ENCODE measurements at places on chromosomes 4 and X.

DNA sequence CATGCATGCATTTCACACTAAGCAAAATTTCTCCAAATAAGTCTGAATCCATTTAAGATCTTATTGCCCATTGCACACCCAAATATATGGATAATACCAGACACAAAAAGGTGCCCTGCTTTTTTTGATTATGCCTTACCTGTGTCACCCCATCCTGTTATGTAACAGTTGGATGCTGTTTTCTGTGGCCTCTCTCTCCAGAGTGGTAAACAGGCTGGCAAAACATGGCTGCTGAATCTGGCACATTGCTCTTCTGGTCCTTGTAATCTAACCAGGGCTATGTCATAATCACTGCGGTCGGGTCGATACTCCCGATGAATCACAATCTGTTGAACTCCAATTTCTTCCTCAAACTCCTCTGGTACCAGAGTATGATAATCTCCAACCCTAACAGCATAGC, 70.1 kb downstream of the PRSS12 start:
- DNase-seq, result no peak

DNA sequence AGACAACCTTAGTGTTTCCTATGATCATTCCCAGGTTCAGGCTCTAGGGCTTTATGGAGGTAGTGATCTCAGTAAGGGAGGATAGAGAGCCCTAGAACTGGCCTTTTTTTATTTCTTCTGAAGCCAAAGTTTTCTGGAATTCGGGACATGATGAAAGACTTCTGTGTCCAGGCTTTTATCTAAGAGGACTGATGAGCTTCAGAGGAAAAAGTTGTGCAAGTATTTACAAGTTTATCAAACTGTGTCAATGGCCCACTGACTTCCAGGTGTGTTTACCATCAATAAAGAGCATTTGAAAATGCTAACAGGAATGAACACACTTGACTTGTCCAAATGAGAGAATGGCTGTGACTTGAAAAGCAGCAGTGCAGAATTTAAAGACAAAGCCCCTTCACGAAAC, 254.6 kb downstream of the DCTD start:
- no peak for DNase-seq

GRCh38 chr4:124644621-124645020, 67.9 kb downstream of the ANKRD50 start:
- no peak for DNase-seq

DNA sequence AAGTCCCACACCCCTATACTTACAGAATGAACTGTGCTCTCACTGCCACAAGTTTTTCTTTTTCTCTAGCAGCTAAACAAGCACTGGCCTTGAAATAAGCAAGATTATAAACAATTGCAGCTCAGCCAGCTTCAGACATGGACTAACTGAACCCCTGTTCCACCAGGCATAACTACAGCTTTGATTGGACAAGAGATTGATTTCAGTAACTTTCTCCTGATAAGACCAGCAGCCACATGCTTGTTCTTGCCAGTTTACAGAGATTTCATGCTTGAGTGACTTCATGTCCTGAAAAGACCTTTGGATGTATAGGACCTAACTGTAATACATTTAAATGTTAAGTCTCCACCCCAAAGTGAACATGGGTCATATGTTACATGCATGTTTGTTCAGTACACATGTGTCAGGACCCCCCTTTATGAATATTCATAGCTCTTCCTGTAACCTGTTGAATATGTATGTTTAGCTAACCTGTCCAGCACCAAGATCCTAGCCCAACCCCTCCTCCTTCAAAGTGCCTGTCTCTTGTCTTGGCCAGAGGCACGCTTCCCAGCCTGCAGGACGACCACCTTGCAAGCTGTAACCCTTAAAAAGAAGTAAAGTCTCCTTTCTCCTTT, 27.9 kb downstream of the ZNF275 start:
- DNase-seq, result no peak

DNA sequence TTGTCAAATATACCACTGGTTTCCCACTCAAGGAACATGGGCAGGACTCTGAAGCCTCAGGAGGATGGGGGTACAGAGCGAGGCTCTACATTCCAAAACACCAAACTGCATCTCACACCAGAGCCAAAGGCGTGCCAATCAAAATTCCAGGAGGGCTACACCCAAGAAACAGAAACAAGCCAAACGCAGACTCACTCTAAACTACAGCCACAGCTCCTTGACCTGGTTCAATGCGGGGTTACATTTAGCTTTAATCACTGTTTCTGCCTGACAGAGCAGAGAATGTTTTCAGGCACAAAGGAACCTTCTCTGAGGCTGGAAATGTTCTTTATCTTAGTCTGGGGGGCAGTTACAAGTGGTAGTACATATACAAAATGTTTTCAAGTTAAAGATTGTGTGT, 2121.5 kb upstream of the AGA start:
- no peak for DNase-seq

DNA sequence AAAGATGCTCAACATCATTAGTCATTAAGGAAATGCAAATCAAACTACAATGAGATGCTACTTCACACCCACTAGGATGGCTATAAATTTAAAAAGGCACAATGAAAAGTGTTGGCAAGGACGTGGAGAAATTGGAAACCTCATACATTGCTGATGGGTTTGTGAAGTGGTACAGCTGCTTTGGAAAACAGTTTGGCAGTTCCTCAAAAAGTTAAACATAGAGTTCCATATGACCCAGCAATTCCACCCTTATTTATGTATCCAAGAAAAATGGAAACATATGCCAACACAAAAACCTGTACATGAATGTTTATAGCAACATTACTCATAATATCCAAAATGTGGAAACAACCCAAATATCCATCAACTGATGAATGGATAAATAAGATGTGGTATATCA, 101.3 kb upstream of the MAGEB10 start:
- no peak for DNase-seq

- DNase-seq, result no peak
These were observed 219.8 kb downstream of the OR13H1 start for GRCh38 chrX:131763674-131764073.

DNA sequence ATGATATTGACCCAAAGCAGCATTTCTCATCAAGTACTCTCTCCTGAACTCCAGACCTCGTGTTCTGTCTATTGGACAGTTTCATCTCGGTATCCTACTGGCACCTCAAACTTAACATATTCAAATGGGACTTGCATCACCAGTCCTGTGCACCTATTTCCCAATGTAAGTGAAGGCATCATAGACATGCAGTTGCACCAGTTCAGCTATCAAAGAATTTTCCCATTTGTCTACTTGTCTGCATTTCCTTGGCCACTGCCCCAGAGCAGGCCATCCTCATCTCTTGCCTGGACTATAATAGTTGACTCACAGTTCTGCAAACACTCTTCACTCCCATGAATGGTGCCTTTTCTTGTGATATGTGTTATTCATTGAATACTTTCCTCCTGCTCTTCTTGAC, 11.3 kb upstream of the LIMCH1 start:
- no peak for DNase-seq

- DNase-seq, result peak; percentile 90
These were observed at the start of gene FGF2 for GRCh38 chr4:122826553-122827257. FGF2 (plus strand) TSS chr4:122826831; CDS start chr4:122827175, 344 bp downstream.

DNA sequence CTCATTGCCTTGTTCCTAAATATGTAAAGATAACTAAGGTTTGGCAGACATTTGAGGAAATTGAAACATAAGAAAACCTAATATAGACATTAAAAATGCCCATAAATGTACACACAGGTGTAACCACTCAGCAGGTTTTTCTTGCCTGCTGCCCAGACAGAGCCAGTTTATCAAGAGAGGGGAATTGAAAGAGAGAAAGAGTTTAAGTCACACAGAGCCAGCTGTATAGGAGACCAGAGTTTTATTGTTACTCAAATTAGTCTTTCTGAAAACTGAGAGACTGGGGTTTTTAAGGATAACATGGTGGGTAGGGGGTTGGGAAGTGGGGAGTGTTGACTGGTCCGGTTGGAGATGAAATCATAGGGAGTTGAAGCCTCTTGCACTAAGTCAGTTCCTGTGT, 119.0 kb downstream of the CFAP299 start:
- no peak for DNase-seq

- no peak for DNase-seq
These were observed 192.8 kb upstream of the BCOR start for GRCh38 chrX:40290517-40290916.

- no peak for DNase-seq
These were observed 37.0 kb upstream of the CT83 start for GRCh38 chrX:116499780-116500179.

DNA sequence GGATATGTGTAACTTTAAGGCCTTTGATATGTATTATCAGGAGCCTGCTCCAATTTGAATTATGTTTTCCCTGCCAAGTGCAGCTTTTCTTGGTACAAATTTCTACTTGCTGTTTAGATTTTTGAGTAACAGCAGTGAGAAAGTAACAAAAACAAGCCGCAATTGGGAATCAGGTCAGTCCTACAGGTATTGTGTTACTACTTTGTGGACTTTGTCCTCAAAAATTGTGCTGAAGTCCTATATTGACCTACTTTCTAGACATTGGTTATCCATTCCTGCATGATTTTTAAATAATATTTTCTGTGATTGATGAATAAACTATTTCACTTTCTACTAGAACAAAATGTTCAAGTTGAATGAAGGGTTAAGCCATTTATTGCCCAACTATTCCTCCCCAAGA, 5.7 kb downstream of the CDKN2AIP start:
- DNase-seq, result no peak

- DNase-seq, result no peak
These were observed 342.3 kb downstream of the GRXCR1 start for GRCh38 chr4:43234626-43235415.

DNA sequence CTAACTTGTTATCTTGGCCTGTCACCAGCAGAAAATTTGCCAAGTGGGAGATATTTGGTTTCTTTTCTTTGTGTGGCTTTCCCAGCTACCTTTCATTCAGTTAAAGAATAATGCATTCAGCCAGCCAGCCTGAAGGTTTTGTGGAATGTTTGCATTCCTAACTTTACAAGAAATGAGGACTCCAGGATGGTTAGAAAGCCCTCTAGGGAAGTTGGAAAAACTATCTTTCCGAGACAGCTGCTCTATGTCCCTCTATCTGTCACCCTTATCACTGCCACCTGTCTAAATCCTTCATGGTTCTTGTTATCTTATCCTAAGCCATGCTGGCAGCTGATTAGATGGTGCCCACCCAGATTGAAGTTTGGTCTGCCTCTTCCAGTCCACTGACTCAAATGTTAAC, 384.2 kb downstream of the SH3BGRL start:
- DNase-seq, result no peak

DNA sequence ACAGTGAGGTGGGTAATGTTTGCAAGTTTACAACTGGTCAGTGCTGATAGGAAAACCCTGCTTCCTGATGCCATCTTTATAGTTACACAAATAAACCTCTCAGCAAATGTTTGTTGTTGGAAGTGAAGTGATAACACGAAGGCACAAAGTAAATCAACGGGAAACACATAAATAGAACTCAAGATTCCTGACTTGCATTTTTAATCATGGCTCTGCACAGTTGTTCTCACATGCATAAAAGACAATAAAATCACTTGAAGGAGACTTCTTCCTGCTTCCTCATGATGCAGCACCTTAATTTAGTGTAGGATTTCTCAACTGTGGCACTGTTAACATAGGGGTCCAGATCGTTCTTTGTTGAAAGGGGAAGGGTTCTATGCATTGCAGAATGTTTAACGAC, 907.7 kb downstream of the RAB28 start:
- no peak for DNase-seq

GRCh38 chr4:181690498-181690897, 552.7 kb upstream of the TENM3 start:
- DNase-seq, result no peak

- DNase-seq, result no peak
These were observed 181.9 kb upstream of the ANXA3 start for GRCh38 chr4:78369679-78370078.

DNA sequence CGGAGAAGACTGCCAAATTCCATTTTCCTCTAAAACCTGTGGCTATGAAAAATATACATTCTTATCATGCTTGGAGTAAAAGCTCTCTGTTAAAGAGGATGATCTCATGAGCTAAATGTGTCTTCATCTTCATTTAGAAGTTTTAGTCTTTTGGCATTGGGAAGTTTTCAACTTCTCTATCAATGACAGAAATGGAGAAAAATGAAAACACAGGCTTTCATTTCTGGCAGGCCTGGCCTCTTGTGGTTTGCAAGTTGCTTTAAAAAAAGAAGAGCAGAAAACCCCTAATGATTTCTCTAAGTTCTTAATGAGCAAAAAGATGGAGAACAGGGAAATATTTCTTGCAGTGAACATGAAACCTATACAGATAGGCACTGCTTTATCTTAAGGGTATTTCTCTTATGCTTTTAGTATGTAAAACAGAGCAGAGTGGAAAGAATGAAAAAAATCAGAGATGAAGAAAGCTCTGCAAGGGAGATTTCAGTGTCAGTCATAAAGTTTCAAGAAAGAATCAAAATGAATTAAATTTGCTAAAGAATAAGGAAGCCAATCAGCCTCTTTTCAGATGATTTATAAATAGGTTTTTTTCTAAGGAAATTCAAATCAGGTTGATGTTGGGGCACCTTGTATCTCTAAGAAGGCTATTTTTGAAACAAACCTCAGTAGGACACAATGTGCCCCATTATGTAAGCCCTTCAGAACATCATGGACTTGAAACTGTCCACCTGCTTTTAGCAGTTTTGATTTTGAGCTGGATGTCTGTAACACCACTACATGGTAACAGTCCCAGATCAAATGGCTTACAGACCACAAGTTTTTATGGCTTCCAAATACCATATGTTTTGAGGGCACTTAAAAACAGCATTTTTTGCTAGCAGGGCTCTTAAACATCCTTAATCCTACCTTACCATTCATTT, 225.0 kb downstream of the GRIA3 start:
- no peak for DNase-seq

DNA sequence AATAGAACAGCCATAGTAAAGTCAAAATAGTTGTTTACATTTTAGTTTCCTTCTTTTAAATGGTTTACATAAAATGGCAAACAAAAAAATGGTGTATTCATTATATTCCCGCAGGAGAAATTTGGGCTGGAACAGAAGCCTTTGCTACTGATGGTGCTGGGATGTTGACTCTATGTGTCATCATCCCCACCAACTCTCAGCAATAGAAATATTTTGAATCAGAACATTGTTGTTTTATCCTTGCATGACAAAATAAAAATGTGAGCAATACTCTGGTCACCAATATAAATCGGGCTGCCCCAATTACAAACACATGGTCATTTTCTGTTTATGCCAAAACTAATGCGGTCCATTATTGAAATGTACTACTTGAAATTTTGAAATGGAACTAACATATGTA, 1131.6 kb upstream of the PCDH7 start:
- DNase-seq, result no peak

GRCh38 chr4:143046454-143046853, 138.3 kb upstream of the USP38 start:
- DNase-seq, result peak; percentile 13

- DNase-seq, result no peak
These were observed 36.5 kb downstream of the USP9X start for GRCh38 chrX:41121766-41122165.

Measured in hindlimb muscle (tissue), 1 donor.